Cerebellar cortex (tissue), 1 donor: ENCODE measurements at places on chromosomes 13 and 19.
A peak's percentile ranks its signal among the peaks of the same experiment; 100 is the strongest.

GRCh38 chr19:48695743-48696352, at the start of gene FUT2:
TSS of gene FUT2 (plus strand) at chr19:48695971. CDS start at chr19:48702957, 6,986 bp downstream.
- DNase-seq = peak; percentile 77

GRCh38 chr13:67914535-67914934, 684.4 kb upstream of the PCDH9 start:
- DNase-seq = no peak

DNA sequence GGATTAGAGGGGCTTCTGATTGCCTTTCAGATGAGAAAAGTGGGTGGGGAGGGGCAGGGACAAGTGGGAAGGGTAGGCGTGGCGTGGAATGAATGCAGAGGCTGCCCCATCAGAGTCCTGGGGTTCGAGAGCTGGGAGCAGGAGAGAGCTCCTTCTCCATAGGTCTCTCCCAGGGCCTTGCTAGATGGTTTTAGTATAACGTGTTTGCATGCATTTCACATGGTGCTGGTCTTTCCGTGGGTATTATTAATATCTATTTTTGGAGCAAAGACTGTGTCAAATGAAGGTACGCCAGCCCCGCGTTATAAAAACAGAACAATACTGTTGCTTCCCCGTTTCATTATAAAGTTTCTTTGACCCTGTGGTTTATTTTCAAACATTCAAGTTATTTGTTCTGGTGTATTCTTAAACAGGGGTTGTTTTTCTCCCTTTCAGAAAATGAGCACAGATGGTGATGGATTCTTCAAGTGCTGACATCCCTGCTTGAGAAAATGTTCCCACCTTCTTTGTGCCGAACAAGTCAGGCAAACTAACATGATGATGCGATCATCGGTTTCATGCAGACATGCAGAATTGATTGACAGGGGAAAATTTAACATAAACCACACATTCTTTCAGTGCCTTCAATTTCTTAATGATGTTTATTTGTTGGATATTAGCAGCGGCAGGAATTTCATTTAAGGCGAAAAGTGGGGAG, 62.1 kb upstream of the ZNF536 start:
- peak; percentile 61 for DNase-seq

DNA sequence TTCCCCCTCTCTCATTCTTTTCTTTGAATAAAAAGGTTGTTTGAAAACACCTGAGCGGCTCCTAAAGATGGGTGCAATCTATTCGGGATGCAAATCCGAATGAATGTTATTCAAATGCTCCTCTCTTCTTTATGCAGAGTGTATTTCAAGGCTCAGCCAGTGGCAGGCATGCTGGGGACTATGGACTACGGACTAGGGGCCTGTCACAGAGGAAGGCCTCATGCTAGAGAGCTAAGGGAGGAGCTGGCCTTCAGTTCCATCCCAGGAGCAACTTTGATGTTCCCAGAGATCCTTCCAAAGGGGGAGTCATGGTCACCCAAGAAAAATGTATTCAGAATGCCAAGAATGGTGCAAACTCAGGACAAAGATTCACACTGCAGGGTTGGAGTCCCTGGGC, 9.3 kb downstream of the ALOX5AP start:
- DNase-seq = no peak

DNA sequence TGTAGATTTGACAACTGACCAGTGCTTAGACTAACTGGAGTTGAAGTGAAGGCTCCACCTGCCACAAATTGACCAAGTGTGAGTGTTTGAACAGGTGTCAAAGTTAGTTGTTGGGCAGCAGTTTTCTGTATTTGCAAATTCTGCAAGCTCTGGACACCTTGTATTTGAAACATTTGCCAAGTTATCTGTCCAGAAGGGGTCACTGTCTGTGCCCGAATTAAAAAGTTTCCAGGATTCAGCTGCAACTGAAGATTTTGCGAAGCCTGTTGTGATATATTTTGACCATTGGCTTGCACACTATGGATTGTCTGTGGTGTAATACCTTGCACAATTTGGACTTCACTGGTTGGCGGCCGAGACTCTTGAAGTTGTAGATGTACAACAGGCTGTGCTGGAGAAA, 1690.7 kb downstream of the SLITRK5 start:
- DNase-seq = peak; percentile 12

DNA sequence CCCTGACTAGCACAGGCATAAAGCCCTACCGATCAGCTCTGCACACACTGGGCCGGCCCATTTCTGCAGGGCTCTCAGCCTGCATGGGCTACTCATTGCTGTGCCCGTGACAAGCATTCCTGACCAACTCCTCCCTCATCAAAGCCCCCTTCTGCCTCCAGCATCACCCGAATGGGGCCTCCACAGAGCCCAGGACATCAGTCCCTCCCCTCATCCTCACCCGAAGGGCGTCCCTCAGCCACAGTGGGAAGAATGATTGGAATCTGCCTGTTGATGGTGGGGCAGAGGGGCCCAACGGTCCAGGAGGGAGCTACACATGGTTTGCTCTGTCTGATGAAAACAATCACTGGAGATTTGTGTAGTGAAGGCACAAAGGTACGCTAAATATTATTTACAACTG, 43.8 kb downstream of the SERP2 start:
- DNase-seq = no peak

DNA sequence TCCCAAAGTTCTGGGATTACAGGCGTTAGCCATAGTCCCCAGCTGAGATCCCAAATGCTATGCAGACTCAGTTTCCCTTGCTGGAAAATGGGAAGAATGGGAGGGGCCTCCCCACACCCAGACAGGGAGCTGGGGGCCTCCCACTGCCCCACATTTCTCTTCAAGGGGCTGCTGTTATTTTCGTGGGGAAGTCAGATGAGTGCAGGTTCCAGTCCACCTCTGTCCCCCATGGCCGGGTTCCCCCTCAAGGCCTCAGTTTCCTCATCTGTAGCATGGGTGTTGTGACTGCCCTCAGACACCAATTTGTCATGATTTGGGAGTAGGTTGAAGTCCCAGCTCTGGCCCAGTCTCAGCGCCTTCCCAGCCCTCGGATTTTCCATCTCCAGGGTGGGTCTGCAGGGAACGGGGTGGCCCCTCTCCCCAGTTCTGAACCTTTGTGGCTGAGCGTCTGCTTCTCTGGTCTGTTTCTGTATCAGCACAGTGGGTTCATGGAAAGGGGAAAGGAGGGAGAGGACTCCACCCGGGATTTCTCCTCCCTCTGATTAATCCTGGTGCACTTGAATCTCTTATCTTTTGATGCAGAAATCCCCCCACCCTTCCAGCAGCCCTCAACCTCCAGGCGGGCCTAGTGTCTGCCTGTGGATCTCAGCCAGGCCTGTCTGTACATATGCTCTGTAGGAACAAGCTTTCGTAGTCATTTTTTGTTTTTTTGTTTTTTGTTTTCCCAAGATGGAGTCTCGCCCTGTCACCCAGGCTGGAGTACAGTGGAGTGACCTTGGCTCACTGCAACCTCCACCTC, 12.2 kb downstream of the NFIC start:
- DNase-seq = no peak

GRCh38 chr13:35792911-35793310, 316.4 kb upstream of the MAB21L1 start:
- no peak for DNase-seq

DNA sequence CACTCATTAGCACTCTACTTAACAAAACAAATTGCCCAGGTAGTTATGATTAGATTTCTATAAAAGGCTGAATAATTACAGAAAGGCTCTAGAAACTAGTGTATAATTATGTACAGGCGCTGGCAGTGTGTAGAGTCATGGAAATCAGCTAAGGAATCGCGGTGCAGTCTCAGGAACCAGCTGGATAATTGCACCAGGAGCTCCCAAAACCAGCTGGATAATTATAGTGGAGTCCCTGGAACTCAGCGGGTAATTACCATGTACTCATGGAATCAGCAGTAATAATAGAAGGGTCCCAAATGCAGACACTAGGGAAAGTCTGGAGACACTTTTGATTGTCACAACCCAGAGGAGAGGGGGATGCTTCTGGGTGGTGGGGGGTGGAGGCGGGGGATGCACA, 23.2 kb upstream of the TTYH1 start:
- no peak for DNase-seq
